ENCODE measurements at places on chromosomes 16 and 17. TPM values are rescaled to one million over a fixed set of nuclear protein-coding genes. Genes with fewer than 3 reads are reported as not detected.
A peak's percentile ranks its signal among the peaks of the same experiment; 100 is the strongest.

DNA sequence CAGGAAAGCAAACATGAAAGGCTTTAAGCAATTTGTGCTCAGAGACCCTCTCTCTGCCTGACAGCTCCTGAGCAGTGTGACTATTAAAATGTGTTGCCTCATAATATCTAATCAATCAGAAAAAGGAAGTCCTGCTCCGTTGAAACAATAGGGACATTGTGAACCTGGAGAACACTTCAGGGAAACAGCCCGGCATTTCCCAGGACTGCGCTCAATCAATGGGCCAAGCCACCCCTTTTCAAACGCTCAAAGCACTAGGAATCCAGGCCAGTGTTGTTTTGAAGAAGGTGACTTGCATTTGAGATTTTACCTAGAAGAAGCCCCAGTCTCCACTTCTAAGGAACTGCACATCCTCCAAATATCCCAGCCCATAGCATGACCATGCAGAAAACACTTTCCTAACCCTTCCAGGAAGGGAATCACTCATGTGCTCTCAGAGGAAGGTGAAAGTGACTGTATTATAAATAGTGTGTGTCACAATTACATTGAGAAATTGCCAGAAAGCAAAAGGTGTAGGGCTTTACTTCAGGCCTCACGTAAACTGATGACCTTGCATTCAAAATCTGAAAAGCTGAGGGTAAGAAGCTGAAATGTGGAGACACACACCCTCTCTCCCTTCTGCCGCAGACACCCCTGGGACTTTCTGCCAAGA is 19.4 kb downstream of the CDRT4 start:
- peak; percentile 29 for DNase-seq

DNA sequence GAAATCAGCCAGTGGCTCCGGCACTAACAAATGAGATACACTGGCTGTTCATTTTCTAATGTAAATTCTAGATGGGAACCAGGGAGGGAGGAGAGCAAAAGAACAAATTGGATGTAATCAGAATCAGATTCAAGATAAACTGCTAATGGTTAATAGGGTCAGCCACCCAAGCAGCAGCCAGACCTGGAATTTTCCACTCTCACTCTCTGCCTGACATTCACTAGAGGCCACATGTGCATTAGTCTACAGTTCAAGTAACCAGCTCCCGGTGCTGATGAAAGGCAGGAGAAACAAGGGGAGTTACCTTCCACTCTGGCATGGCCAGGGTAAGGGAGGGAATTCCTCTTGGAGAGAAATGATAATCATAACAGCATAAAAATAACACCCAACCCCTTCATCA is 597.7 kb downstream of the TOX3 start:
- no peak for DNase-seq

CCL7 gene
- not detected for total RNA-seq

DNA sequence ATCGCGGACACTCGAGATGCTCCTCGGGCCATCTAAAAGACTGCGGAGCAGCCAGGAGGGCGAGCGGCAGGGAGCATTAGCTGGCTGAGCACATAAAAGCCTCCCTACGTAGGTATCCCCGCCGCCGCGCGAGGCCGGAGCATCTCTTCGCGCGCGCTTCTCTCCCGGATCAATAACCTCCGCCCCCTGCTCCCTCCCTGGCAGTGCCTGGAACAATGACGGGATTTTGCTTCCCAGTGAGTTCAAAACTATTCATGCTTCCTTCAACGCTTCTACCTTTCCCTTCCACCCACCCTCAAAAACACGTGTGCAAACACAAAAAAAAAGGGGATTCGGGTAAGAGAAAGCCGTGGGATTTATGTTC is 984 bp downstream of the CENPV start:
- peak; percentile 38 for DNase-seq

SLC38A8 gene
- total RNA-seq: not detected

DNA sequence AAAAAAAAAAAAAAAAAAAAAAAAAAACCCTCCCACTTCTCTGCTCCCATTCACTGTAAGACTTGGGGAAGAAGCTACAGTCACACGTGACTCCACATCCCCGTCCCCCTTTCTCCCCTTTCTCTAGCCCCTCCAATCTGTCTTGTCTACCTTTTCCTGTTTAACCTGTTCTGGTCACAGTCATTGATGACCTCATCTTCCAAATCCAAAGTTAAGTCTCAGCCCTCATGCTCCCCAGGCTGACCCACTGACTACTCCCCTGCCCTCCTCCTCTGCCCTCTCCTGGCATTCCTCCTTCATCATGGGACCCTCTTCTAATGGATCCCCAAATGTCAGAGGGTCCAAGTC is 1.6 kb upstream of the CDH5 start:
- DNase-seq: no peak

- no peak for DNase-seq
Measured at GRCh38 chr16:57870753-57871454, 68.6 kb upstream of the KIFC3 start.

GPR139 gene
- total RNA-seq: not detected

PAFAH1B1 gene
- total RNA-seq: 60.3 TPM

All from body of pancreas (tissue), 4 donors.